NCI-H1048 (cell line): ENCODE measurements at places on chromosomes 12 and 14.
A peak's percentile ranks its signal among the peaks of the same experiment; 100 is the strongest.

- DNase-seq: no peak
These were observed 60.1 kb downstream of the KLHL28 start for GRCh38 chr14:44901696-44902095.

DNA sequence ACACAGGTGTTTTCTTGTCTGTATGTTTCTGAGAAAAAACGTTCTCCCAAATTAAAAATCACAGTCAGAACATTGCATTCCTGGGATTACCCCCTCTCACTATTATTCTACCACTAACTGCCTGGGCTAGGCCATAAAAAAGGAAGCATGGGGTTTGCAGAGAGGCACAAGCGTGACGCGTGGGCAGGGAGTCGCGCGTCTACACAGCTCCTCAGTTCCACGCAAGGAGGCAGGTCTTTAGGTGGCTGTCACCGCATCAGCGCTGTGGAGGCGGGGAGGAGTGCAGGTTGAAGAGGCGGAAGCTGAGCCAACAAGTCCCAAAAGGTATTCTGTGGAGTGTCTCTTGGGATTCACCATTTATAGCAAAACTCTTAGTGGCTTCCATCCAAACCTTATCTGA, 109.9 kb downstream of the RIMBP2 start:
- DNase-seq: no peak

- no peak for DNase-seq
These were observed 10.1 kb downstream of the RNASE6 start for GRCh38 chr14:20791187-20791586.

GRCh38 chr14:95699412-95699811, 13.2 kb downstream of the TCL1B start:
- DNase-seq: no peak

GRCh38 chr12:121575952-121576625, 4.7 kb downstream of the KDM2B start:
- DNase-seq: no peak

DNA sequence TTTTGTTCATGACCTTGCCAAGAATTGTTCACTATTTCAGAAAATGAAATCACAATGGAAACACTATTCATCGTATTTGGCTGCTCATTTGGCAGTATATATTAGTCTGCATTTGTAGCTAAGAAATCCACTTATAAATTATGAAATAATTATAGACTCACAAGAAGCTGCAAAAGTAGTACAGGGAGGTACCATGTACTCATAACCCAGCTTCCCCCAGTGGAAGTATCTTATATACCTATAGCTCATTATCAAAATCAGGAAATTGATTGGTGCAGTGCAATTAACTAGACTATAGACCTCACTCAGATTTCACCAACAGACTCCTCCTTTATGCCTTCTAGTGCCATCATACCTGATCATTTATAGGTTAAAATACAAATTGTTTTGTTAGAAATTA, 178.8 kb upstream of the VASH1 start:
- DNase-seq: no peak

DNA sequence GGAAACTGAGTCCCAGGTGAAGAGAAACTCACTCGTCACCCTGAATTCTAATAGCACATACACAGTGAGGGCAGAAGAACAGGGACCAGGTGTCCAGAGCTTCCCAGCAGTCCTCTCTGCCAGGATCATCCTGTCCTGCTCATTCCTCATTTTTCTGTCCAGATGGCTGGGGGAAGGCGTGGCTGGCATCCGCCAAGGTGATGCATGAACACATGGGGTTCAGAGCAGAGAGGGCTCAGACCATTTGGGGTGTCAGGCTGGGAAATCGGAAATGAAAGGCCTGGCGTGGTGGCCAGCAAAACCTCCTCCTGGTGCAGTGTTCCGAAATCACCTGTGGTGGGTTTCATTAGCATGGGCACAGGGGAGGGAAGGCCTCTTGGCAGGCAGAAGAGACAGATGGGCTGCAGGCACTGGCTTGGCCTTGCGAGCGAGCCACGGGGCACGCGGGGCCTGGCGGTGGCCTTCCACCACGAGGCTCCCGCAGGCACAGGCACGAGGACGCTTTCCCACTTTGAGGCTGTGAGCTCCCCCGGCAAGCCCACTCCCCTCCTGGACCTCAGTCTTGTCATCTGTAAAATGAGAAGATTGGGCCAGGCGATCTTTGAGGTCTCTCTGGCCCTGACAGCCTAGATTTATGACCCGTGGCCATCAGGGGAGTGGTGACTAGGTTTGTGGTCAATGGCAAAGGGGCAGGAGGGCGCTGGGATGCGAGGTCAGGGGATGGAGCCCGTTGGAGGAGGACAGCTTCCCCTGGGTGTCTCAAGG, 68.5 kb downstream of the TSPAN9 start:
- no peak for DNase-seq

- DNase-seq: no peak
These were observed 128.2 kb downstream of the GRIP1 start for GRCh38 chr12:66550626-66551025.

GRCh38 chr14:63730659-63731058, 2.8 kb upstream of the SGPP1 start:
- DNase-seq: no peak

GRCh38 chr12:106633451-106633823, 50.6 kb downstream of the RFX4 start:
- DNase-seq: no peak

DNA sequence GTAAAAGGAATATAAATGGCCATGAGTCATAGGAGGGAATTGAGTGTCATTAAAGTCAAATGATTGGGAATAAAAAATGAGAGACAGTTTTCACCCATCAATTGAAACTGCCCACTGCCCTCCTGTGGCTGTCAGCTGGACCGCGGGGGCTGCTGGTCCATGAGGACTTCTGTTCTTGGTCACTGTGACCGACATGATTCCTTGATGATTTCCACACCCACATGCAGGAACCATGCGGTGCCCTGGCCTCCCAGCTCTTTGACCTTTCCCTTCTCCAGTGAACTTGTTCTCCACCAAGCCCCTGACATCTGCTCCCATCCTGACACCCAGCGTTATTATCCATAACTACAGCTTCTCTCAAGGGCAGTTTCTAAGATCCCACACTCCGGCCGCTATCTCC, 48.4 kb downstream of the C12orf75 start:
- no peak for DNase-seq

GRCh38 chr12:63915105-63915800, 70.8 kb downstream of the SRGAP1 start:
- DNase-seq: no peak

GRCh38 chr14:99036611-99037293, 235.2 kb downstream of the BCL11B start:
- DNase-seq: no peak

DNA sequence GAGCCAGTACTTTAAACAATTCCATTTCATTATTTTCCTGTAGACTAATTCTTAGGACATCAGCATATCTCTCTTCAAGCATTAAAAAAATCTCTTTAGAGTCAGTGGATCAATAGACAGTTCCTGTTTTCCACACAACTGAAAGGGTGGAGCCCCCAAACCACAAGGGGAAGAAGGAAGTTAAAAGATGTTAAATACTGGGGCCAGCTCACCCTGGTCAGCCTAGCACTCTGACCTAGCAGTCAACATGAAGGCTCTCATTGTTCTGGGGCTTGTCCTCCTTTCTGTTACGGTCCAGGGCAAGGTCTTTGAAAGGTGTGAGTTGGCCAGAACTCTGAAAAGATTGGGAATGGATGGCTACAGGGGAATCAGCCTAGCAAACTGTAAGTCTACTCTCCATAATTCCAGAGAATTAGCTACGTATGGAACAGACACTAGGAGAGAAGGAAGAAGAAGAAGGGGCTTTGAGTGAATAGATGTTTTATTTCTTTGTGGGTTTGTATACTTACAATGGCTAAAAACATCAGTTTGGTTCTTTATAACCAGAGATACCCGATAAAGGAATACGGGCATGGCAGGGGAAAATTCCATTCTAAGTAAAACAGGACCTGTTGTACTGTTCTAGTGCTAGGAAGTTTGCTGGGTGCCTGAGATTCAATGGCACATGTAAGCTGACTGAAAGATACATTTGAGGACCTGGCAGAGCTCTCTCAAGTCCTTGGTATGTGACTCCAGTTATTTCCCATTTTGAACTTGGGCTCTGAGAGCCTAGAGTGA, at the start of gene LYZ:
TSS of gene LYZ (plus strand) at position 220 of the 777 bp plus-strand sequence. CDS start at position 248, 28 bp downstream.
- no peak for DNase-seq

DNA sequence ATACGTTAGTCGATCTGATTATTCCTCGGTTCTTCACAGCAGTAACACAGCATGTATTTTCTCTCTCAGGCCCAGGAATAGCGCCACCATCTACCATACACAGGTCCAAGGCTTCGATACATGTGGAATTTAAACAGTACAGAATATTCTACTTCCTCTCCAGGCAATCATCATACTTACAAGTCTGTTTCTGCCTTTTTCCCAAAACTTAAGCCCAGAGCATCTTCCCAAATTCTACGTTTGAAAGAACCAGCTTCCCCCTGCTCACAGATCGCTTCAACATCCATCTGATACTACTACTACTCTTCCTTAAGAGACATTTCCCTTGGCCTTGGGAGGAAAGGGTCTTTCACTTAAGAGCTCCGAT, 626 bp downstream of the TXNDC16 start:
- DNase-seq: no peak

DNA sequence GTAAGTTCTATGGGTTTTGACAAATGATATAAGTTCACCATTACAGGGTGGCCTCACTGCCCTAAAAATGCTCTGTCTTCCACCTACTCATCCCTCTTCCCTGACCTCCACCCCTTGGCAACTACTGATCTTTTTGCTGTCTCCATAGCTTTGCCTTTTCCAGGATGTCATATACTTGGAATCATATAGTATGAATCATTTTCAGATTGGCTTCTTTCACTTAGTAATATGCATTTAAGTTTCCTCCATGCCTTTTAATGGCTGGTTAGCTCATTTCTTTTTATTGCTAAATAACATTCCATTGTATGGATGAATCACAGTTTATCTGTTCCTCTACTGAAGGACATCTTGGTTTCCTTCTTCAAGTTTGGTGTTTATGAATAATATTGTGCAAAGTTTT, 14.0 kb upstream of the PEX5 start:
- DNase-seq: no peak

GRCh38 chr14:51653079-51653774, 1.5 kb downstream of the FRMD6 start:
- DNase-seq: no peak

- no peak for DNase-seq
These were observed 124.0 kb downstream of the NDUFA12 start for GRCh38 chr12:94879542-94879941.

GRCh38 chr12:6158749-6159148, 34.3 kb upstream of the VWF start:
- DNase-seq: no peak

GRCh38 chr14:80560800-80561657, 349.7 kb upstream of the DIO2 start:
- peak; percentile 42 for DNase-seq

- no peak for DNase-seq
These were observed 146.1 kb upstream of the NOS1 start for GRCh38 chr12:117507548-117507947.

GRCh38 chr12:31017535-31017934, 56.1 kb upstream of the DDX11 start:
- no peak for DNase-seq

- DNase-seq: no peak
These were observed 78.7 kb downstream of the NEDD1 start for GRCh38 chr12:96985515-96986362.

DNA sequence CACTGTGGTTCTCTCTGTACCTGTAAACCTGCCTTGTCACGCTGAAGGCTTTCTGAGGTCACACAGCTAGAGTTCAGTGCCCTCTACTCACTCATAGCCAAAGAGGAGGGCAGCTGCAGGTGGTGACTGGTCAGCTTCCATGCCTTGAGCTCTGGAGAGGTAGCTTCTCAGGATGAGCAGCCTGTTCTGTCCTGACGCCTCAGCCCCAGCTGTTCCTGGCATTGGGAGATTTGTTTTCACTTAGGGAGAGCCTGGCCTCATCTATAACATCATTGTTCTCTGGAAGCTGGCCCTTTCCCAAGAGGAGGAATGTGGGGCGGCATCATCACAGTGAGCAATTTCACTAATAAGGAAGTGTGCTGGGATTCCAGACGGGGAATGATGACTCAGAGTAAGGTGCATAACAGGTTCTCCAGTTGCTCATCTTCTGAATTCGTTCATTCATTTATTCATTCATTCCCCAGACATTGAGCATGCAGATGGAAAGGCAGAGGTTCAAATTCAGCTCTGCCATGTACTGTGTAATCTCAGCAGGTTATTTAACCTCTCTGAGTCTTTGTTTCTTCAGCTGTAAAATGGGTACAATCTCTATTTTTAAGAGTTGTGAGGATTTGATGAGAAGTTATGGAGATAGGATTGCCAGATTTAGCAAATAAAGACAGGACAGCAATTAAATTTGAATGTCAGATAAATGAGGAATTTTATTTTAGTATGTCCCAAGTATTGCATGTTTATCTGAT, 255.8 kb upstream of the CRY1 start:
- peak; percentile 26 for DNase-seq

DNA sequence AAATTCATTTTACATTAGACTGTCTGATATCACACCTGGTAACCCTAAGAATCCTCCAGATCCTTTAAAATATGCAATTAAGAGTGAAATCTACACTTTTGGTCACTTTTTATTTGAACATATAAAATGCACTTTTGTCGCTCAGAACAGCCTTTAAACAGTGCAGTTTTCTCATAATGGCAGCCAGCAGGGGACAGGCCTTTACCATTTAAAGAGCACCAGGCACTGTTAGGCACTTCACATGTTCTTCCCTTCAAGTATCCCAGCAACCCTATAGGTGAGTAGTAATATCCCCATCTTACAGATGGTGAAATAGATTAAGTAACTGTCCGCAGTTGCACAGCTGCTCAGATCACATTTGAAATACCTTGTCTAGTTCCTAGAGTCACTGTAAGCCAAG, 11.3 kb upstream of the SAMD4A start:
- DNase-seq: no peak

DNA sequence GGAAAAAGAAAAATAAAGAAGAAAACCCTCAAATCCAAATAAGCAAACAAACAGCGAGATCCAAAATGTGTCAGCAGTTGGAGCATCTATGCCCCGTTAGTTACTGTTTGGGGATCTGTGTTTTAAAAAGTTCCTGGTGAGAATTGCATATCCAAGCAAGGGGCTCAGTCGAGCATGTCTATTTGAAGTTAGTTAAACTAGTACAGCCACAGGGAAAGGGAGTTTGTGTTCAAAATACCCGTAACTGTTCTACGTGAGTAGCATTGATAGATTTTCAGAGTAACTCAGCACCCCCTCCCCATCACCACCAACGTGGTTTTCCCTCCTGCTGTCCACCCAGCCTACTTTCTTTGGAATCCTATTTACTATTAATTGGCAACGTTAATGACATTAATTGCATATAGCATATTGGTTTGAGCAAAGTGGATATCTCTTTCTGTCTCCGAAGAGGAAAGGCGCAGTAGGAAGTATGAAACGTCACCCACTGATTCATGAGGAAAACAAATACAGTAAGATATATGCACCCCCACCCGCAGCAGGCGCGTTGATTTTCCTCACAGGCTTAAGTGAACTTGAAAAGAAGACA, 1.5 kb downstream of the NPAS3 start:
- DNase-seq: no peak

GRCh38 chr14:36940476-36940875, 231.9 kb downstream of the SLC25A21 start:
- DNase-seq: no peak

GRCh38 chr14:95246870-95247269, 72.8 kb downstream of the CLMN start:
- no peak for DNase-seq
